Heart left ventricle (tissue), 16 donors: ENCODE measurements at places on chromosomes 1 and 21. TPM values are rescaled to one million over a fixed set of nuclear protein-coding genes. Genes with fewer than 3 reads are reported as not detected.

GRCh38 chr1:108570128-108570527 is 10.2 kb downstream of the EEIG2 start:
- no peak for DNase-seq

Gene VWA1
- 14.4 TPM for total RNA-seq

- DNase-seq: no peak
These were observed 7.3 kb upstream of the PIGV start for GRCh38 chr1:26780344-26780957.

DNA sequence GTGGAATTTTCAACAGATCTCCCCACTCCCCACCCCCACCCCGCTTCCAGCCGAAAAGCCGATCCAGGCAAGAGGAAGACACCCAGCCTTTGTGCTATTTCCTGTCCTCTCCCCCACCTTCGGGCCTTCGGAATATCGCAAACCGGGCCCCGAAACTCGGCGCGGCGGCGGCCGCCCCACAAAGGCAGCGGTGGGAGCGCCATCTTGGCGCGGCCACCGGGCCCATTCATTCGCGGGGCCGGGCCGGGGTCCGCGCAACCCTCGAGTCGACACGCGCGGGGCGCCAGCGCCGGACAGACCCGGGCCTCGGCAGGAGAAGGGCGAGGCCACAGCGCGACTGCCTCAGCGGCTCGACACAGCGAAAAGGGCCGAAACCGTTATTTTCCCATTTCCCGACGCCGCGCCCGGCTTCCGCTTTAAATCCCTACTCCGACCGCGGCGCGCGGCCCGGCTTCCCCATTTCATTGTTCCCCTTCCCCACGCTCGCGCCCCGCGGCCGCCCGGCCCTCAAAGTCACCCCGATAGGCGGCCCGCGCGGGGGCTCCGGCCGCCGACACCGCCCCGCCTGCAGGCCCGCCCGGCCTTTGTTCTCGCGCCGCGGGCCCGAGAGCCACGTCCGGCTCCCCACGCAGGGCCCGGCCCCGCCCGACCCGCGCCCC is 911 bp downstream of the GNB1 start:
- DNase-seq: peak; percentile 62

Gene CYP4Z1
- 0.25 TPM for total RNA-seq

DNA sequence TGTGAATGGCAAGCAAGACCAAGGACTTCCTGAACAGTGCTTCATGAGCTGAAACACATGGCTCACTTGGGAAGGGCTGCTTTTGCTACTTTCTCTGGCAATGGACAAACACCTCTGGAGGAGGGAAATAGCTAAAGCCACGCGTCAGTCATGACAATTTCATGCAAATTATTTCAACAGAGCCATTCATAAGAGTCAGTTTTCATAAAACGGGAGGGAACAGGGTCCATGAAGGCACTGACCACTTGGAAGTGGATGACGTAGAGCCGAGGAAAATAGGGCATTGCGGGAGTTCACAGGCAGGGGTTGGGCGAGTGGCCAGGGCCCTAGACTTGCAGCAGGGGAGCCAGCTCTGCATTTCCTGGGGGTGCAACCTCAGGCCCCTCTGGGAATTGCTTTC is 43.9 kb downstream of the SDC3 start:
- no peak for DNase-seq

- peak; percentile 28 for DNase-seq
These were observed 876 bp upstream of the NAV1 start for GRCh38 chr1:201537891-201538611.

Gene APOBEC4
- not detected for total RNA-seq

Gene S100A14
- 2.2 TPM for total RNA-seq

- DNase-seq: no peak
These were observed 31.3 kb downstream of the FOXO6 start for GRCh38 chr1:41392528-41392924.

Gene COP1
- total RNA-seq: 27.0 TPM

DNA sequence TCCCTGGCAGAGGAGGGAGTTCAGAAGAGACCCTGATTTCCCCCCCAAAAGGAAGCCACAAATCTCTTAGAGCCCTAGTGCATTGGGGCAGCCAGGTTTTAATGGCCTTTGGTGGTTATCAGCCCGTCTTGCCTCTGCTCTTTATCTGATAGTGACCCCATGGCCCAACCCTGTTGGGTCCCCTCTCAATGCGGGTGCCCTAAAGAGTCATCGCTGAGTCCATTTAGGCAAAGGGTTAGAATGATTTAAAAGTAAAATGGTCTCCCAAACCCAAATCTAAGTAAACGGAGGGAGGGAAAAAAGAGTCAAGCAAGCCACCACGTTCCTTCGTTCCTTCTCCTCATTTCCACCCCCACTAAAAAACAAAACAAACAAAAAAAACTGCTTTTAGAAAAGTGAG is 164.0 kb downstream of the RUNX1 start:
- DNase-seq: no peak

Gene C1orf210
- not detected for total RNA-seq
